ENCODE measurements at places on chromosomes 2 and 18.

DNA sequence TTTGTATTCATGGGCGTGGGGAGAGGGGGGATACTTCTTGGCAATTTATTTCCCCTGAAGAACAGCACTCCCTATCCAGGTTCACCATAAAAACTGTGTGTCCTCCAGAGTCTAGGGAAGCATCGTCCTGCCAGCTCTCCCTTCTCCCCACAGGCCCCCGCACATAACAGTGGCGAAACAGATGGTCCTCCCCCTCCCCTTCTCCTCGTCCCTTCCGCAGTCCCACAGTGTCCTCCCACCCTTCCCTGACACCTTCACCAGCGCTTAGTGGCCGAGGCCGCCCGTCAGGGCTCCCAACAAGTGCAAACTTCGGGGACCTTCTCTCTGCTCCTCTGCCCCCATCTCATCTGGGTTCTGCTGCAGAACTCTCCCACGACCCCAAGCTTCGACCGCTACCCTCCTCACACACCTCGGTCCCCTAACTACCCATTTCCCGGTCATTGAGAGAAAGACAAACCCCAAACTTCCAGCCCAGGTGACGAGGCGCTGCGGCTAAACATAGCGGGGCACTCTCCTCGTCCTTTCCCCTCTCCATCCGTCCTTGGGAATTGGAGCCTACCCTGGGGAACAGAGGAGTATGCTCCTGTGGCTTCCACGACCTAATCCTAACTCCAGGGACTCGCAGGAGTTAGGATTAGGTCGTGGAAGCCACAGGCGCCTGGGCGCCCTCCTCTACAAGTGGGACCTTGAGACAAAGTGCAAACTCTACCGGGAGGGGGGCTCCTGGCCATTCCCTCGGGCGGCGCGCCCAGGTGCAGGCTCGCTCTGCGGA lies 971 bp downstream of the ZNF385B start:
- no peak for DNase-seq

- no peak for DNase-seq
These were observed 16.3 kb downstream of the IGFBP5 start for GRCh38 chr2:216678813-216679657.

DNA sequence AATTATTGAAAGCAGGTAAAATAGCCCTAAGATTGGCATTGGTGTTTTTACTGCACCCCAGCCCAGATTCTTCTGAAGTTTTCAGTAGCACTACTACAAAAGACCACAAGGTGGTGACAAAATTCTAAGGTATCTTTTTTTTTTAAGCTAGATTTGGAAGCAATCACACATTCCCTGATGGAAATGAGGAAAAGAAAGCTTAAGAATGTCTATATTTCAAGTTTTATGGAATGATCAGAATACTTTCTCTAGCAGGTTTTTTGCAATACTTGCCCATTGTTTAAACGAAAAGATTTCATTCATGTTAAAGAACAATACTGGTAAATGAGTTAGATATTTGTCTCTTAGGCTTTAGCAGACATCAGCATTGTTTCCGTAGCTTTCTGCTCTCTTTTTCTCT lies 32.1 kb upstream of the ZNF638 start:
- no peak for DNase-seq

DNA sequence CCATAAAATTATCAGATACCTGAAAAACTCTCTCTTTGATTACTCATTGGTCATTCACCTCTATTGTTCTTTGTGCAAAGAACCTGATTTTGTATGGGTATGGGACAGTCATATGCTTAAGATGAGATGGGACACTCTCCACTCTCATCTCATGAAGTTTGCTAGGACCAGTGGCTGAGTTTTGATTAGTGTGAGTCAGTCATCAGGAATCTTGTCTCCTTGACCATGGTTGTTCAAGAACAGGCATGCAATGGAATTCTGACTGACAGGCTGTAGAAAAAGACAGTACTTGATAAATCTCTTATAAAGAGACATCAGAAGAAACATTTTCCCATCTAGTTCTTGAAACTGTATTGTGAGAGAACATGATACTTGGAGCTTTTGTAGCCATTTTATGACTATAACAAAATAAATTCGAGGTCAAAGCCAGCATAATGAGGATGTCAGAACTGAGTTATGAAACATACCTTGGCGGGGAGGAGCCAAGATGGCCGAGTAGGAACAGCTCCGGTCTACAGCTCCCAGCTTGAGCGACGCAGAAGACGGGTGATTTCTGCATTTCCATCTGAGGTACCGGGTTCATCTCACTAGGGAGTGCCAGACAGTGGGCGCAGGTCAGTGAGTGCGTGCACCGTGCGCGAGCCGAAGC lies 367.0 kb downstream of the NR4A2 start:
- DNase-seq: no peak

DNA sequence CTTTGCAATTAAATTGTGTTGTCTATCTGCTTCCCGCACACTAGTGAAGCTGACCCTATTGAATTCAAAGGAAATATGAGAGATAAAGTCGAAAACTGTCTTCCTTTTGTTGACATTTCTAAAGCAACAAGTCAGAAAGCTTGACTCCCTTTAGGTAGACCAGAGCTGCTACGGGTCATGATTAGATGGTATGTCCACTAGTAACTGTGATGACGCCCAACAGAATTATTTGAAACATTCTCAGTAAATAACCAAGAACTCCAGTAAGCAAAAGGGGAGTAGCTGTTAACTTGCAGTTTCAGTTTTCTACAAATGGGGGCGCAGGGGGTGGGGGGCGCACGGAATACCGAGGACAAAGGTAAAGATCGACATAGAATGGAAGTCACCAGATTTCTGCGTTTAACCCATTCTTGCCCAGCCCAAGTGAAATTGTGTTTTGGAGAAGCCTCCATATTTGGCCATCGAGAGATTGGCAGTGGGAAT lies 56.4 kb downstream of the CRIM1 start:
- no peak for DNase-seq

DNA sequence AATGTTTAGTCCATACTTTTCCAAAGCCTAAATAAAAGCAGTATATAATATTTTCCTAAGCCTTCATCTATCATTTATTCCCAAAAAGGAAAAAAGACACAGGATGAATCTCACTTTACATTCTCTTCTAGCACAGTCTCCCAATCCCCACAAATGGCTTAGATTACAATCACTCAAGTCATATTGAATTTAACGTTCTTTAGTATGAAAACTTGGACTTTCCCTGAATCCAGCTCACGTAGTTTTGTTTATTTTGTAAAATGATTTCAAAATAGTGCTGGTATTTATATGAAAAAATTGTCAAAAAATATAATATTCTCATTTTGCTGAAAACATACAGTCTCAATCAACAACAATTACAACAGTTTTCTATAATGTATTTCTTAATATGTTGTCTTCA lies 137.7 kb upstream of the CCDC150 start:
- DNase-seq: no peak

GRCh38 chr2:130381619-130382018 lies 25.8 kb downstream of the PTPN18 start:
- DNase-seq: no peak

DNA sequence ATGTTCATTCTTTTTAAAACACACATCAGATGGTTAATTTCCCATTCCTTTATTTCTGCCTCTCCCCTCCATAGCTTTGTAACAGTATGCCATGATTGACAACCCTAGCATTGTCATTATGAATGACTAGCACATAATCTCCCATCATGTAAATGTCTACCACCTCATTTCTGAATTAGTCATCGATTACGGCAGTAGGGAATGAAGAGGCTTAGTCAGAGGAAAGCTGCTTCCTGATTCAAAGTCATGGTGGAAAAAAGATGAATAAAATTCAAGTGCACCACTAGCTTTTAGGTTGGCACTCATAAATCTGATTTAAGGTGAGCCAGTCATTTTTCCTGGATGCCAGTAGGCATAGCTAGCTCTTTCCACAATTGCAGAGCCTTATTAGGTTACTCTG lies 19.1 kb upstream of the ACMSD start:
- DNase-seq: no peak

DNA sequence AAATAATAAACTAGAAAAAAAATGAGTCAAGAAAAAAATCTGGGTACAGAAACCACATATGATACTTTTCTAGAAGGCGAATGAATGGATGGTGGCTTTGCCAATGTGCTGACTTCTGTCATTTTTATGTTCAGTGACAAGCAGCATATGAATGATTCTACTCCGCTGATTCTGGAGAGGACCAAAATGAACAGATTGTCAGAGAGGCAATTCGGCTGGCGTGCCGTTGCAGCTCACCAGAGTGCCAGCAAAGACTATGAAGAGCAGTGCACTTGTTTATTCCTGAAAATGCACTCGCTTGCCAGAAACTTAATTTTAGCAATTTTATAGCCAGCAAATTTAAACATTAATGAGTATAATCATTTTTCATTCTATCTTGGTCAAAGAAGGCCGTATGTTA lies 105.9 kb upstream of the NYAP2 start:
- no peak for DNase-seq

- DNase-seq: no peak
These were observed 506.1 kb upstream of the FAM98A start for GRCh38 chr2:34105006-34105767.

DNA sequence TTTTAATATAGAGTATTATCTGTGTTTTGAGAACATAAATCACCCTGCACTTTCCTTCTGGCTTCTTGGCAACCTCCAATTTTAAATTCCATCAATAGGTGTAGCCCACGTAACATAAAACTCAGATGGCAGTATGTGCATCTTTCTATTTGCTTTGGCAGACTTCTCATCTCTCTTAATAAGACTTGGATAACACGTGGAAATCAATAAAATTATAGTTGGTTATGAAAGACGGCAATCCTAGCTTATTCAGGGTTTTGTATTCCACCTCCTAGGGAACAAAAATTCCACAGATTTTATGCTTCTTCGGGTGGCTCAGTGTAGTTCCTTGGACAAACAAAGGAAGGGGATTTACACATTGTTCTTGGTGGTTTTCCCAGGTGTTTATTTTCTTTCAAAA lies 299.3 kb downstream of the RND3 start:
- DNase-seq: no peak

DNA sequence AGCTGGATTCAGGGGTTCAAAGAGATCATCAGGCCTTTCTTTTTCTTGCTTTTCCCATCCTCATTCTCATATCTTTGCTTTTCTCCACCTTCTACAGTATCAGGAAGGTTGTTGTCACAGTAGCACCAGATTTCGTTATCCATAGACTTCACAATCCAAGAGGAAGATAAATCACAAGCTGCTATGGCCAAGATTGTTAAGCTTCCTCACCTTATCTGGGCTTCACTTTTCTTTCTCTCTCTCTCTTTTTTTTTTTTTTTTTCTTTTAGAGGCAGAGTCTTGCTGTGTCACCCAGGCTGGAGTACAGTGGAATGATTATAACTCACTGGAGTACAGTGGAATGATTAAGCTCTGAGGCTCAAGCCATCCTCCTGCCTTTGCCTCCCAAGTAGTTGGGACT lies 93.5 kb downstream of the TTC27 start:
- DNase-seq: no peak

All from stimulated activated naive CD8-positive, alpha-beta T cell treated with anti-CD3 and anti-CD28 coated beads, Interleukin-15, amount 100 ng/mL, for 72 hours (primary cell).